DMS79 treated with DMSO at 0.1 percent for 48 hours (cell line): ENCODE measurements at places on chromosomes 1 and 21.

GRCh38 chr1:56516539-56517252, 62.7 kb downstream of the PLPP3 start:
- peak; percentile 34 for DNase-seq

GRCh38 chr1:100775483-100775882, 55.9 kb downstream of the VCAM1 start:
- DNase-seq: no peak

DNA sequence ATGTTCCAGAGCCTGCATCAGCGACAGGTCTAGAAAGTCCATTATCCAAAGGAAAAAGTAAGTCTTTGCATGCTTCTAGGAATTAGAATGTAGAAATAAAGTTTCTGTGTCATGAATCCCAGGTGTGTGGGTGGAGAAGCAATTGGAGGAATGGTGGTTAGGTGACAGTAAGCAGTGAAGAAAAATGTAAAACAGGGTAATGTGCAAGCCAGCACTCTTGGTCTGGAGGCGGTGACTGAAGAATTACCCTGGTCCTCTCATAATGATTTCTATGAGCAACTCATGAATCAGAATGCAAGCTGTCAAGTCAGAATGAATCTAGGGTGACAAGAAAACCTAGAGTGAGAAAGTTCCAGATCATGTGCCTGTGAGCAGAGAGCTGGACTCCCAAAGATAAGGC, 33.6 kb downstream of the PLPPR4 start:
- no peak for DNase-seq

DNA sequence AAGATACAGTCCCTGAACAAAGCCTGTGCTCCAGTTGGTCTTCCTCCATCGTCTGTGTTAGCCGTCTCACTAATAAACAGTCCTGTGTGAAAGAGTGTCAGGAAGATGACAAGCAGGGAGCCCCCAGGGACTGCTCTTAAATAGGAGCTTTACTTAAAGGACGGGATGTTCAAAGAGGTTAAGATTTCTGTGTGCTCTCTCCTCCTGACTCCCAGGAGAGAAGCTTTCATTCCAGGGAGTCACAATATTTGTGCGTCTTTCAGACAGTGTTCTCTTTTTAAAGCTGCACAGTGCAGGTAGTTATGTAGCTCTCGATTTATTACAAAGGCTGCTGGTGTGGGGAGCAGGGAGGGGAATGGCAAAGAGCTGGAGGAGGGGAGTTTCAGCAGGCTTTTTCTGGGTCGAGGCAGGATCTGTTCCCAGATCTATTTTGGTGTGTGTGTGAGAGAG, 43.5 kb downstream of the STYXL2 start:
- DNase-seq: no peak

- DNase-seq: no peak
These were observed 25.6 kb downstream of the MATN1 start for GRCh38 chr1:30697571-30698376.

DNA sequence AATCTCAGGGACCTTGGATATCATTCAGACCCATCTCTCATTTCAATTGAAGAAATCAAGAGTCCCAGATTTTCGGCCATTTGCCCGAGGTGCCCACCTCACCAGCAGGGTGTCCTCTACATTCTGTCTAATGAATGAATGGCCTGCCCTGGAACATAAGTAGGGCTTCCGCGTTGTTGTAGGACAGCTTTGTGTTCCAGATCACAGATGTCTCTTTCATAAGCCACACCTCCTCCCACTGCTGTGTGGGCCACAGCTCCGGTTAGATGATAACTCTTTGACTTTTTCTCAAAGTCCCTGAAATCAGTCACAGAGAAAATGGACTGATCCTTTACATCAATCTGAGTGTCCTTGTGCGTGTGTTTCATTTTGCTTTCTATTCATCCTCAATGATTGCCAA, 144.4 kb downstream of the RGS7 start:
- DNase-seq: no peak

GRCh38 chr1:66336641-66336990, 197.3 kb upstream of the SGIP1 start:
- DNase-seq: no peak

DNA sequence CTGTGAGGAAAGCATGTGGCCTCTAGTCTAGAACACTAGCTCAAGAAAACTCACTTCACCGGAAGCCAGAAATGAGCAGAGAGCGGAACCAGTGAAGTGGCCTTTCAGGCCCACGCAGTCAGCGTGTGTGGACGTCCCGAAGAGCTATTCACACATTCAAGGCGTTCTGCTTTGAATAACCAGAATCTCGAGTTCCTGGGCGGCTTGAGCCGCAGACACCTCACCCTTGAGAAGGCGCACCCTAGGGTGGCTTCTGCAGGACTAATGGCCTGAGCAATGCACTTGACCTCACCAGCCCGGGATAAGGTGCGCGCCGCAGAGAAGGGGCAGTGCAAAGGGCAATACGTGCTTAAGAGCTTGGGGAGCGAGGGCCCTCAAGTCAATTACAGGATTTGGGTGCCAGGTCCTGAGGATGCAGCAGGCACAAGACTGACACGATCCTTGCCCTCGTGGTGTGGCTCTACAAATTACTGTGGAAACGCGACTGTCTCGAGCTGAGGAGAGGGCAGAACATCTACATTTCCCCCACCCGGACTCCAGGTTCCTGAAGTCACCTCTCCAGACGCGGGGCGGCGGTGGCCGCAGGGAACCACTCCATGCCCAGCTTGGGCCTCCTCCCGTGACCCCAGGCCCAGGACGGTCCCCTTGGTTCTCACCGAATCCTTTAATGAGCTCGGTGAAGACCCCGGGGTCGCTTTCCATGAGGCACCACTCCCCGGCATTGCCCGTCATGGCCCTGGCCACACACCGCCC, 455 bp downstream of the UCHL5 start:
- DNase-seq: peak; percentile 64

- no peak for DNase-seq
These were observed 66.4 kb upstream of the ZNF326 start for GRCh38 chr1:89928506-89928905.
